ENCODE measurements at places on chromosomes 16 and 17.

GRCh38 chr17:19629449-19629848 lies 19.1 kb upstream of the ALDH3A2 start:
- no peak for DNase-seq

DNA sequence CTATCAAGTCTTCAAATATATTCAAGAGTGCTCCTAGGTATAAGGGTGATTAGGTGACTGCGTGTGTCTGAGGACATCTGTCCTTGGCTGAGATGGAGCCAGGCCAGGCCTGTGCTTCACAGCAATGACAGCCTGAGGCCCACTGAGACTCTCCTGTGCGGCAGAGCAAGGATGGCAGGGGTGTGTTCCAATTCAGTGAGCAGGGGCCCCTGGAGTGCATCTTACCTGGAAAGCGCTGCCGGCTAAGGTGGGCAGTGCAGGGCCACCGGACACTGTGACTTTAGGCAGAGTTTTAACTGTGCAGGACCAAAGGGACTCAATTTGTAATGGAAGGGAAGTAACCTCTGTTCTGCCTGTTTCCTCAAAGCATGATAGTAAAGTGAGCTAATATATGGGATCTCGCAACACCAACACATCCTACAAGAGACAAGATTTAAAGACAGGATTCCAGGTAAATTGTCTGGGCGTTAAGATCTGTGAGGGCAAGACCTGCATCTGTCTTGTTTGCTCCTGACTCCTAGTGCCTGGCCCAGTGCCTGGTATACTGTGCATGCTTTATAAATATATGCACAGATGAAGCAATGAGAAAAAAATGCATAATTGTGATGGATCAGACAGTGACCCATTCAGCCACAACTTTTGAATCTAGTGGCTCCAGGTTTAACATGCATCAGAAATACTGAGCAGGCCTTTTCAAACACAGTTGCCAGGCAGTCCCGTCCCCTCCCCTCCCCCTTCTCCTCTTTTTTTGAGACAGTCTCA lies 86.7 kb downstream of the MRC2 start:
- no peak for DNase-seq

- DNase-seq = no peak
These were observed 88.0 kb upstream of the MPHOSPH6 start for GRCh38 chr16:82257990-82258389.

- no peak for DNase-seq
These were observed 4.8 kb downstream of the PRR11 start for GRCh38 chr17:59160157-59161025.

DNA sequence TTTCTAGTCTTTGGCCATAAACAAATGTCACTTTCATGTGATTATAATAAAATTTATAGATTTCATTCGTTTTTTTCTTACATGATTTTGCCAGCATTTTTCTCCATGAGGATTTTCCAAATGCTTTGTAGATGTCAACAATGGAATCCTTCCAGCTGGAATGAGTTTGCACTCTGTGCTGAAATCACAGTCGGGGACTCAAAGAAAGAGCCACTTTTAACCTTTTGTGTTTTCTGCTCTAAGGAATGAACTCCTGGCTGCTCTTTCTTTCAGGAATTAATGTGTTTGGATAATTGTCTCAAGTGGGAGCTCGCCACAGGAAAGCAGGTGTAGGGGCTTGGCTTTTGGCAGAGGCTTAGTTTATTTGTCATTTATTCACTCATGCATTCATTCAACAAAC lies 372.3 kb upstream of the SALL1 start:
- no peak for DNase-seq

DNA sequence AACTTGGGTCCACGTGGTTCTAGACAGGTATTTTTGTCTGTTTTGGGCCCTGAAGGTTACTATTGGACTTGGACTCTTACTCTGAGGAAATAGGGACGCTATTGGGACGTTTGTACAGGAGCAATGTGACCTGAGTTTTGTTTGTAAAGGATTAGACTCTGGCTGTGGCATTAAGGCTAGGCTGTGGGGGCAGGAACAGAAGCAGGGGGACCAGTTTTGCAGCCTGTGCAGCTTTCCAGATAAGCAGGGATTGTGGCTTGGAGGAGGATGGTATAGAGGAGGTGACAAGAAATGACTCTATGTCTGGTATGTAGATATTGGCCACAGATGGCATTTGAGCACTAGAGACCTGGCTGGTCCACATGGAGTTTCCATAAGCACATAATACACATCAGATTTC lies 12.8 kb downstream of the NOD2 start:
- no peak for DNase-seq

GRCh38 chr17:17141860-17142552 lies 64.1 kb downstream of the PLD6 start:
- DNase-seq = no peak

- no peak for DNase-seq
These were observed 13.5 kb downstream of the CRYM start for GRCh38 chr16:21264571-21265036.

- no peak for DNase-seq
These were observed at the start of gene GRIN2A for GRCh38 chr16:10182222-10183053. Gene GRIN2A, minus strand, starts transcription at chr16:10182428. Its CDS starts 2,017 bp downstream, at chr16:10180411.

- DNase-seq = no peak
These were observed 27.8 kb downstream of the NAGPA start for GRCh38 chr16:5005916-5006315.

DNA sequence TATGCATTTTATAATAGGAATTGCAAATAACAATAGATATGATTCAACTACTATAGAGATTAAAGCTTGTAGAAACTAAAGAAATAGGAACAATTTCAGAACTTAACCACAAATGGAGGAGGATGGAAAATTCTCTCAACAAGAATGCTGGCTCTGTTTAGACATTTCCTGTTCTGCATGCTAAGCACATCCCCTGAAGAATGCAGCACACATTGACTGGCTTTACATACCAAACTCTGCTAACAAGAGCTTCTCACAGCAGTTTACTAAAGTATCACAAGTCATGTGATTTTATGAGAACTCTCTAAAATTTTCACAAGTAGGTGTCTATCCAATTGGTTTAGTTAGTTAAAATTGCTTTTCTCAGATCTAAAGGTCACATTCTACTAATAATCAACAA lies 85.2 kb downstream of the SPAG9 start:
- DNase-seq = no peak

DNA sequence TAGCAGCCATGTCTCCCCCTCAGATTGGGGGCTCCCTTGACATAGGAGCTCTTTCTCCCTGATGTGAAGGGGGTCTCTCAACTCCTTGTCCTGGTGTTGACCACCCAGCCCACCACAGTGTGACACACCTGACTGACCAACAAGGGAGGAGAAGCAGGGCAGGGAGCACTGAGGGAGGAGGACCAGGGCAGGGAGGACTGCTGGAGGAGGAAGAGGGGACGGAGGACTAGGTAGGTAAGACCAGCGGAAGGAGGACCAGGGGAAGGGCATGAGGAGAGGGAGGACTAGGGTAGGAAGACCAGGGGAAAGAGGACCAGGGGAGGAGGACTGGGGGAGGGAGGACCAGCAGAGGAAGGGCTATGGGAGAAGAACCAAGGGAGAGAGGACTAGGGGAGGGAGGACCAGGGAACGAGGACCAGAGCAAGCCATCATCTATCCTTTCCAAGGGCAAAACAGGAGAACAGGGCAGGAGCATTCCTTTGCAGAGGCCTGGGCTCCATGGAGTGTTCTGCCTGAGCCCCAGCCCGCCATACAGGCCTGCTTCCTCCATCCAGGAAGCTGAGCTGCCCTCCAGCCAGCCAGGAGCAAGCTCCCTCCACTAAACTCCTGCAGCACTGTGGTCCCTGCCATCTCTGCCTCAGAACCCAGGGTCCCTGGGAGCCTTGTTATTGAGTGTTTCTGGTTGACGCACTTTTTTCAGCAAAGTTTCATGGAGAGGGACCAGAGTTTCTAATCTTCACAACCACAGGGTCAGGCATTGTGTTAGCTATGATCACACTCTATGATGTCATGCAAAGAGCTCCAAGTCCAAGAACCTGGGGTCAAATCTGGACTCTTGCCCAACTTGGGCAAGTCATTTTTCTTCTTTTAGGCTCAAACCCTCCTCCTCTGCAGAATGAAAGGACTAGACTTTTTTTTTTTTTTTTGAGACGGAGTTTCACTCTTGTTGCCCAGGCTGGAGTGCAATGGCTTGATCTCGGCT lies 15.4 kb upstream of the KRT17 start:
- no peak for DNase-seq

- DNase-seq = no peak
These were observed 51.7 kb downstream of the GRIN2A start for GRCh38 chr16:10130538-10130937.

- DNase-seq = no peak
These were observed 28.5 kb downstream of the TMEM132E start for GRCh38 chr17:34607917-34608316.

DNA sequence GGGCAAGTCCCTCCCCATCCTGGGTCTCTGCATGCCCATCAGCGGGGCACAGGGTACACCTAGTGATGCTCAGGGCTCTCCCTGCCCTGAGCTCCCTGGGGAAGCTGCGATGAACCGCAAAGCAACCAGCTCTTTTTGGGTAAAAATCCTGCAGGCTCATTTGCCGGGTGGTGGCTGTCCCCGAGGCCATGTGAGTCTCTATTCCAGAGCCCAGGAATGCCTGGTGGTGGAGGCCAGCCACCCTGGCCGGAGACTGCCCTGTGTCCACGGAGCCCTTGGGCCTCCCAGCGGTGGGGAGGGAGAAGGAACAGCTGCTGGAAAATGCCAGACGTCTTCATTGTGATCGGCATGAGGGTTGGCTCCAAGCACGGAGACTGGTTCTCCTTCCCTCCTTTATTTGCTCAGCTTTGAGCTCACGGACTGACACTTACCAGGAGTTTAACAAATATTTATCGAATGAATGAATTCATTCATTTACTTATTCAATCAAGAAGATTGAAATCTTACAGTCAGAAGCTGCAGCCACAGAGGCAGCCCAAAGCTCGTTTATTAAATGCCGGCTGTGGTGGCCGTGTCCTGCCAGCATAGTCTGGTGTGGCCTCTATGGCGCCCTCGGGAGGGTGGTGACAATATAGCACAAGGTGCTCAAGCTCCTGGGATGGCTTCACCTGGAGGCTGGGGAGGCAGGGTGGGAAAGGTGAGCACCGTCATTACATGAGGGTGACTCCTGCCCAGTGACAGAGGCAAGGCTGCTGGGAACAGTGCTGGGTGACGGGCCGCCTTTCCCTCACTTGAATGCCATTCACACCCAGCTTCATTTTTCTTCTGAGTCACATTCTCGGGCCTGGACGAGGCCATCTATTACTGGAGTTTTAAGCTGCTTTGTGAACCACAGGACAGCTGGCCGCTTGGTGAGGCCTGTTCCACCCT lies 31.1 kb upstream of the JPH3 start:
- DNase-seq = no peak

GRCh38 chr17:56597495-56597990 lies 4.0 kb downstream of the NOG start:
- DNase-seq = no peak

DNA sequence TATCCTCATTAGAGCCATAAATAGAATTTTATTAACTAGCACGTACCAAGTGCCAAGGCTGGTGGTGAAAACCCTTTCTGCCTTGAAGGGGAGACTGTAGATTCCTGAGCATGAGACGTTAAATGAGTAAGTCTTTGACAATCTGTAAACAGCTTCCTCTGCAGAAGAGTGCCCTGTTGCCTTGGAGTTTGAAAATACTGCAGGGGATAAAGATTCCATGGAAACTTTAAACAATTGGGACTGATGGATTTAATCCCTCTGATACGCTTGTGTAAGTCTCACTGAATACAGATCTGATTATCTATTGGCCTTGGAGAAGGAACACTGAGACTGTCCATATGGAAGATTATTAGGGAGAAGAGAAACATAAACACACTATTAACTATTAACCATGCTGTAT lies 1053.4 kb upstream of the RBFOX1 start:
- DNase-seq = no peak

DNA sequence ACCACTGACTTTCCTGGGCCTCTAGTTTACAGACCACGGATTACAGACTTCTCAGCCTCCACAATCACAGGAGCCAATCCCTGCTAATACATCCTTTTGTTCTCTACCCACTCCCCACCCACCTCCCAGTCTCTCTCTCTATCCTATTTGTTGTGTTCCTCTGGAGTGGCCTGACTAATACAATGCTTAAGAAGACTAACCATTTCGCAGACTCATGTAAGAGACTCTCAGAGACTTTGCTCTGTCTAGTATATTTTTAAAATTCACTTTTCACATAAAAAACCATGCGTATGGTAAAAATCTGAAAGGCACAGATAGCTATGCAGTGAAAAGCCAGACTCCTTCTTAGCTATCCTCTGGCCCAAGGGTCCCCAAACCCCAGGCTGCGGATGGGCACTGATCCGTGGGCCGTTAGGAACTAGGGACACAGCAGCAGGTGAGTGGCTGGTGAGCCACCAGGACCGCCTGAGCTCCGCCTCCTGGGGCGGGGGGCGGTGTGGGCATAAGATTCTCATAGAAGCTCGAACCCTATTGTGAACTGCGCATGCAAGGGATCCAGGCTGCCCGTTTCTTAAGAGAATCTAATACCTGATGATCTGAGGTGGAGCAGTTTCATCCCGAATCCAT lies 7.6 kb downstream of the PIK3R6 start:
- DNase-seq = no peak

DNA sequence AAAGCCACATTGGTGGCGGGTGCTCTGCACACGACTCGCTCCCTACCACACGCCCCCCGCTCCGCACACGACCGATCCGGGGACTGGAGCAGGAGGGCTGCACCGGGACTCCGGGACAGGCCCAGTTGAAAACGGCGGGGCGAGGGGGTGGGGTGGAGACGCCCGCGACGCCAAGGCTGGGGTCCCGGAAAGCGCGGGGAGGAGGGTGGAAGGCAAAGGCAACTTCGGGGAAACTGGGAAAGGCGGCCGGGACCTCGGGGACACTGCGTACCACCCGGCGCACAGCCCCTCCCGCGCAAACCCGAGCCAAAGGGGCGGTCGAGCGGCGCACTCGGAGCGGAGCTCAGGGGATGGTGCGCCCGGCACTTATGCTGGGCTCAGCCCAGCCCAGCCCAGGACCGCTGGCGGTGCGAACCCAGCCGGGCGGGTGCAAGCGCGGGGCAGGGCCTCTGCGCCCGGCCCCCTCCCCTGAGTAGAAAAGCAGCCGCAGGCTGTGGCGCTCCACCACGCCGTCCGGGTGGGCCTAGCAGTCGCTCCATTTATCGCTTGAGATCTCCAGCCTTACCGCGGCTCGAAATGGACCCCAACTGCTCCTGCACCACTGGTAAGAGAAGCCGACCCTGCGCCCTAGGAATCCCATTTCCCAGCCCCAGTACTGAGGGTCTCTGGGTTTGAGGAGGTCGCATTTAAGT lies at the start of gene MT1M:
MT1M (plus strand) TSS at position 504 of the 692 bp plus-strand sequence; CDS start at position 577, 73 bp downstream.
- DNase-seq = no peak

- no peak for DNase-seq
These were observed 71.3 kb downstream of the IRX5 start for GRCh38 chr16:55001931-55002330.

- no peak for DNase-seq
These were observed 57.6 kb downstream of the PRMT7 start for GRCh38 chr16:68368301-68368888.
